Activated naive CD8-positive, alpha-beta T cell treated with anti-CD3 and anti-CD28 coated beads for 36 hours (primary cell): ENCODE measurements at places on chromosomes 3 and 15. TPM values are rescaled to one million over a fixed set of nuclear protein-coding genes. Genes with fewer than 3 reads are reported as not detected.

- DNase-seq: no peak
Measured at GRCh38 chr15:96290679-96291078, 39.8 kb upstream of the NR2F2 start.

DNA sequence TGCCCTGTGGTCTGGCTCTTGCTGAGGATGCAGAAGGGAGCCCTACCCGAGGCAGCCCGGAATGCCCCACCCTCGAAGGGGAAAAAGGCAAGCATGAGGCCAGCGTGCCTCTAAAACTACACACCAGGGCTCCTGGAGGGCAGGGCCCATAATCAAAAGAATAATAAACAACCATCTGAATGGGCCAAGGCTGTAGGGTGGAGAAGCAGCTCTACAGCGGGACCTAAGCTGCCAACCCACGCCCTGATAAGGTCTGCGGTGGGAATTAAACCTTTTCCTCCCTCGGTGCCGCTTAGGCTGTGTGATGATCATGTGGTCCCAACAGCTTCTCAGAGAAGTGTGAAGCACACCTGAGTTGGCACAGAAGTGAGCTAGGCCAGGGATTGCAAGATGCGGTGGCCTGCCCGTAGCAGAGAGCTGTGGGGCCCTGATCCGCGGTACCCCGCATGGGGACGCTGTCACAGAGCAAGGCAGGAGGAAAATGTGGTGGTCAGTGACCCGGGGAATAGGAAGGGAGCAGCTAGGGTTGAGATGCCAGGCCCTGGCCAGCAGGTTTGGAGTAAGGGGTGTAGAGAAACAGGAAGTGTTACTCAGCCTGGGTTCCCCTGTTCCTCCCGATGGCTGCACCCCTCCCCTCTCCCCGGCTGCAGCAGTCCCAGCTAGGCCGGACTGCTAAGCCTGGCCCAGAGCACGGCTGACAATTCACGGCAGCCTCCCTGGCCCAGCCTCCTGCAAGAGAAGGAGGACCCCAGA is 1.1 kb upstream of the C15orf62 start:
- no peak for DNase-seq

Gene CD80
- total RNA-seq: 4.2 TPM

Gene SERP1
- total RNA-seq: 121 TPM

DNA sequence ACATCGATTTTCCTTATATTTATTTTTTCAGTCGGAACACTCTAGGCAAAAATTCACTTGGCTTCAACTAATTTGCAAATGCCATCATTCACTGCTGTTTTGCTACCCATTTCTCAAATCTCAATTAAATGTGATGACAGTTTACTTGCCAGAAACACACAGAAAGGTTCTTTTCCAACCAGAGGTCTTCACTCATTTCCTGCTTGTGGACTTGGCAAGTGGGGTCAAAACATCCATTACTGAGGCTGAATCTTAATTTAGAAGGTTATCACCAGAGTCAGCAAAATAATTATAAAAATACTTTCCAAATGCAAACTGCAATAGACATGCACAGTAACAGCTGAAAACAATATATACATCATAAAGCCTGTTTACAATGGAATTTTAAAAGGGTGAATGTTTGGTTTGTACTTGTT is 625.4 kb upstream of the TBL1XR1 start:
- no peak for DNase-seq

DNA sequence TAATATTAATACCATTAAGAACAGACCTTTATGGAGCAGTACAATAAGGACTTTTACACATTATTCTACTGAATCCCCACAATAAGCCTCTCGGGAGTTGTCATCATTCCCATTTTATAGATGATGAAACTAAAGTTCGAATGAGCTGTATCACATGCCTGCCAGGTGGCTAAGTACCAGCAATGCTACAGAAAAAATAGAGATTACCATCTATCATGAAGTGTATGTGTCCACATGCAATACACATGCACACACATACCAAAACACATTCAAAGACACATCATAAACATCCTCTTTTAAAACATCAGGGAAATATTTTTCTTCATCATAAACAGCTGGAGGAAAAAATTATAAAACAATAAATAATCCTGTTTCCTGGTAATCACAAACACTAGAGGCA is 136.6 kb downstream of the SUCLG2 start:
- no peak for DNase-seq

DNA sequence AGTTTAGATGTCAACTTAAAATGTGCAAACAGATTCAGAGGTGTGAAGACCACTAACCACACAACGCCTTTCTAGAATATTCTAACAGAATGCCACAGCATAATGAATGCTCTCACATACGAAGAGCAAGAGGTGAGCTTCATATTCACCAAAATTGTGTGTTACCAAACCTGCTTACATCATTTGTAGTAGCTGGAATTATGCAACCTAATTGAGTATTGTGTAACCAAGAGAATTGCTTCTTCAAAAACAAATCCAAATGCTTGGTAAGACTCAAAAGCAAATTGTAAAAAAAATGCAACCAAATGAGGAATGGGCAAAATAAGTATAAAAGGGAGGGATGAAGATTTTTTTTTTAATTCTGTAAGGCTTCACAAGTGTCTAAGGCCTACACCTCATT is 160.7 kb downstream of the TAFA4 start:
- no peak for DNase-seq

GRCh38 chr3:168249205-168249549 is 153.5 kb upstream of the GOLIM4 start:
- no peak for DNase-seq

- no peak for DNase-seq
Measured at GRCh38 chr3:72661115-72661457, 187.2 kb downstream of the SHQ1 start.

DNA sequence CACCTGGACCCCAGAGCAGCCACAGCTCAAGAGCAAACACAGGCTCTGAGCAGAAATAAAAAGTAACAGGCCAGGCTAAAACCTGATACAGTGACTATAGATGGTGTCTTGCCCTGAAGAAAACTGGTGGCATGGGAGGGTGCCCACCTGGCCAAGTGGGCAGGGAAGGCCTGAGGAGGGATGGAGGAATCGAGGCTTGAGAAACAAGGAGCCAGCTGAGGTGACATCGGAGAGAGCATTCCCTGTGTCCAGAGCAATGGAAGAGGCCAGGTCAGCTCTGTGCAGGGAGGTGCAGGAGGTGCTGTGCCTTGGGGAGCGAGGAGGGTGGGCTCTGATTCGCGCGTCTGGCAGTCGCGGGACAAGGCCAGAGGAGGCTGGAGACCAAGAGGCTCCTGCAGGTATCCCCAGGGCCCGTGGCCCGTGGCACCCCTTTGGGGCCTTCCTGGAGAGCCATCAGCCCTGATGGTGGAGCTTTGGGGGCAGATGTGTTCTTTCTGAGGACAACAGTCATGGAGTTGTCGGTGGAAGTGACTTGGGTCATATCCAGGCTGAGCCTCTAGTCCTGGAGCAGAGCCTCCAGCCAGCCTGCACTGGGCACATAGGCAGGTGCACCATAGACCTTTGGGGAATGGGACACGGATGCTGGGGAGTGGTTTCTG is 56.1 kb downstream of the PLXNA1 start:
- no peak for DNase-seq

Gene PARP9
- 40.9 TPM for total RNA-seq

GRCh38 chr3:116749388-116749787 is 39.8 kb downstream of the TUSC7 start:
- no peak for DNase-seq

Gene XIRP1
- 0.66 TPM for total RNA-seq

DNA sequence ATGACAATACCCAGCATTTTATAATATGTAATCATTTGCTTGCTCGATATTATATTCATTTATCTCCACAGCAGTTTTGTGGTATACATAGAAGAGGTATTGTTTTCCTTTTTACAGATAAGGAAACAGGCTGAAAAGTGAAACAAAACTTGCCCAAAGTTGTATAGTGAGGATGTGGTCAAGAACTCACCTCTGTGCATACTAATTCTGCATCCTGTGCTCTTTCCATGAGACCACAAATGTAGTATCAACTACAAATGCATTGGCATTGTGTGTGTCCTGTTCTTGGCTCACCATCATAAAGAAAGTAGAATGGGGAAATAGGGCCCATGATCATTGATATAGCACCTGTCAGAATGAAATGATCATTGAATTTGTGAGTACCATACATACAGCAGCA is 167.3 kb downstream of the NECTIN3 start:
- peak; percentile 4 for DNase-seq

DNA sequence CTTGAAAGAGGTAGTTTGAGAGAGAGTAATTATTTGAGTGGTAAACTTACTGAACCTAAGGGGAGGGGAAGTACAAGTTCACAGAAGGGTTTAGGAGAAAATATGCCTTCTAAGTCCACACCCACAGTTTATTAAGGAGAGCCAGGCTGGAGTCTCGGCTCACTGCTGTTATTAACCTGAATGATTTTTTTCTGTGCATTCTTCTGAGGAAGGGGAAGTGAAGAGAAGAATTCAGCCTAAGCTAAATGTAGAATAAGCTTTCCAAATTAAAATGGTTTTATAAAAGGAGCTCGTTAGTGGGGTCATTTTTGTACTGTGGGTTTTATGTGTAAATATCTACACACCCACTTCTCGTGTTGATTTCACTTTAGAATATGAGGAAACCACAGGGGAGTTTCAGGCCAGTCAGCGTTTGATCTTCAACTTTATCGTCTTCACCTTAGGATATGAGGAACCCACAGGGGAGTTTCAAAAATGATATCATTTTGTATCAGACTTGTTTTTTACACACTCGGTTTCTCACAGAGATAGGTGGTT is 1.5 kb downstream of the WHAMM start:
- DNase-seq: peak; percentile 39

Gene ZNF860
- 0.34 TPM for total RNA-seq

GRCh38 chr15:92460023-92460422 is 66.3 kb downstream of the ST8SIA2 start:
- no peak for DNase-seq

- no peak for DNase-seq
Measured at GRCh38 chr3:186693843-186694242, 23.3 kb upstream of the KNG1 start.

DNA sequence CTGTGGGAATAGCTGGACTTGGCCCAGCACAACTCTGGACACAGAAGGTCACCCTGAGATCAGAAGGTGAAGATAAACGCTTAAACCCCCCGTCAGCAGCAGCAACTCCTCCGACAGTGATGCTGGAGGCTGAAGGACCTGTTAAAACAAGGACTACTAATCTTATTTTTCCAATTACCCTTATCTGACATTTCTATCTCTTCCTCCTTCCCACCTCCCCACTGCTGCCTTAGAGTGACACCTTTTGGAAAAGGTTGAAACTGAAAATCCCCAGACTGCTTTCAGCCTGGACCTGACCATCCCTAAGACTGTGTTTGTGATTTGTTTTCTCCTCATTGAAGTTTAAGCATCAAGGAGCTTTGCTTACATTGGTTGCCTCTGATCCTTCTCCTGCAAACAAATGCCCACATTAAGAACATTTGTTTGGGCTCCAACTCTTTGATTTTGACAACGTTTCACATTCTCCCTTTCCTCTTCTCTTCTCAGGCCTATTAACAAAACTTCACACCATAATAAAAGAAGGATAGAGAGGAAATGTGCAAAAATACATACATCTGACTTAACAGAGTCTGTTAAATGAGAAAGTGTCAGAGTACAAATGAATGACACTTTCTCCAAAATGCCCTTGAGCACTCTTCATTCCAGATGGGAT is 410.6 kb upstream of the WNT5A start:
- no peak for DNase-seq

DNA sequence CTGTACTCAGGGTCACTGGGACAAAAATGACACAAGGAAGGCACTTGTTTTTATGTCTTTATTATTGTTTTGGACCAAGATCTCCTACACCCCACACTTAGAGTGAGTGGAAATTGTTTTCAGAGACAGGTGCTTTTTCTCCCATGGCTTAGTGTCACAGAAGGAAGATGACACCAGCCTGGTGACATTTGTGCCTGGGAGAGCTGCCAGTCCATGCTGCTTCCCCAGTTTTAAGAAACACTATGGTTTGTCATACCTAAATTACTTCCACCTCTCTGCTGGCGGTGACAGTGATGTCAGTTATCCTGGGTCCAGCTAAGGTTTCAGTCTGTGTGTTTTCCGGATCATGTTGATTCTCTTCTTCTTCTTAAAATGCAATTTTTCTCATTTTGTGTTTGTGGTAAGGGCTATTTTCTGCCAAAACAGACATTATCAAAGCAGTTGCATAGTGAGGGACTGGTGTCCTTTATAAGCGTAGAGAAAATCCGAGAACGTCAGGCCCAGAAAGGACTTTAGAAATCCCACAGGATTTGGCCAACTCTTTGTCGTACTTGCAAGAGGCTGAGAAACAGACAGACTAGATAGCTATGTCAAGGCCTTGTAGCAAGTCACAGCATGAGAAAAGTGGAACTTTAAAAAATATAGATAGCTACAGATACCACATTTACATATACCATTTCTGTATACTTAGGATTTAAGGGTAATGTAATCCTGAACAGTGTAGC is 149.5 kb downstream of the TP63 start:
- DNase-seq: no peak

DNA sequence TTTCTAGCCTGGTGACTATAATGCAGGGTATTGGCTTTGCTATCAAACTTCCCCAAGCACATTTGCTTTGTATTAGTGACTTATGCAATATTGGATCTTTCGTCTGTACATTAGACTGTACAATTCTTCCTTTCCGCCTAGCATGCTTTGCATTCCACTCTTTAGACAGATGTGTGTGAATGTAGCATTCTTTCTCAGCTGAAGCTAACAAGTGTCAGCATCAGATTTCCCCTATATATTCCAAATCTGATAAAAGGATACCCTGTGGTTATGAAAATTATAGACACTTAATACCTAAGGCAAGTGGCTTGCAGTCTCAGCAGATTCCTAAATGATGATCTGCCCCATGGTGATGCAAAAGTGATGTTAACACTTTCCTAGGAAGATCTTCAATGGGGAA is 360.1 kb downstream of the CNTN4 start:
- no peak for DNase-seq

DNA sequence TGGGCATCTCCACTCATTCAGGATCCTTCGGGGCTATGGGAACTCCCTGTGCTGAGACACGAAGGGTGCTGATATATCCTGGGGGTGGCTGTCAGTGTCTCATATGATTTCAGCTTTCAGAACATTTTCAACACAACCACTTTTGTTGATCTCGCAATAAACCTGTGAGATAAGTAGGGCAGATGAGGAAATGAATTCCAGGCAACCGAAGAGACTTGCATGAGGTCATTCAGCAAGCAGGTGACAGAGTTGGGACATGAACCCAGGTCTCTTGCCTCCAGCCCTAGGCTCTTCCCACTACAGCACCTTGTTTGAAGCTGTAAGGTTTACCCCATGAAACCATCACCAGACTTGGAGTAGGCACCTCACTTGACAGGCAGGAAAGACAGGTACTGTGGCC is 16.6 kb downstream of the DUOX1 start:
- DNase-seq: no peak

Gene CYP8B1
- not detected for total RNA-seq

Gene ALDH1L1
- total RNA-seq: not detected

GRCh38 chr15:93087825-93088199 is 1.2 kb downstream of the RGMA start:
- DNase-seq: peak; percentile 63

DNA sequence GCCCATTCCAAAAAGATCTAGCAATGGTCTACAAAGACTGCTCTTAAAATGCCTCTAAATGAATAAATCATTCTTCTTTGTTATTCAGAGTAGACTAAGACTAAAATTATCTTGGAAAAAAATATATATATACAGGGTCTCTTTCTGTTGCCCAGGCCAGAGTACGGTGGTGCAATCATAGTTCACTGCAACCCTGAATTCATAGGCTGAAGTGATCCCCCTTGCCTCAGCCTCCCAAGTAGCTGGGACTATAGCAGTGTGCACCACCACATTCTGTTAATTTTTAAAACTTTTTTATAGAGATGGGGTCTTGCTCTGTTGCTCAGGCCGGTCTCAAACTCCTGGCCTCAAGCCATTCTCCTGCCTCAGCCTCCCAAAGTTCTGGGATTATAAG is 18.7 kb downstream of the WWTR1 start:
- no peak for DNase-seq
